ENCODE measurements at places on chromosomes 5 and 9. TPM values are rescaled to one million over a fixed set of nuclear protein-coding genes. Genes with fewer than 3 reads are reported as not detected.

Gene SPATA31C1
- total RNA-seq, result not detected

DNA sequence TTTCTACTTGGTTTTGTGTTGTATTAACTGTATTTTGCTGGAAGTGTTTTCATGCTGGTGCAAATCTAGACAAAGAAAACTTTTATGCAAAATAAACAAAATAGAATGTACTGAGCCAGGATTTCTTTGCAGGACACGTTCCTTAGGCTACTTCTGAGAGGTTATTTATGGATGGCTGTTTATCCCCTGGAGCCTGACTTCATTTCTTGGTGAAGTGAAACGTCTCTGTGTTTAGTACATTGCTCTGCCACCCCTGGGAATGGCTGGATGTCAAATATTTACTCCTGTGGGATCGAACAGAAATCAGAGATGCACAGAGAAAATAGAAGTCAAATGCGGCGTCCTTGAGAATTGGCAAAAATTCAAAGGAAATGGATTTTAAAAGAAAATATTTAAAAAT is 327.1 kb upstream of the MPDZ start:
- DNase-seq, result no peak

GRCh38 chr5:72584466-72584865 is 77.3 kb upstream of the ZNF366 start:
- DNase-seq, result peak; percentile 6

Gene DAB2IP
- 6.2 TPM for total RNA-seq

DNA sequence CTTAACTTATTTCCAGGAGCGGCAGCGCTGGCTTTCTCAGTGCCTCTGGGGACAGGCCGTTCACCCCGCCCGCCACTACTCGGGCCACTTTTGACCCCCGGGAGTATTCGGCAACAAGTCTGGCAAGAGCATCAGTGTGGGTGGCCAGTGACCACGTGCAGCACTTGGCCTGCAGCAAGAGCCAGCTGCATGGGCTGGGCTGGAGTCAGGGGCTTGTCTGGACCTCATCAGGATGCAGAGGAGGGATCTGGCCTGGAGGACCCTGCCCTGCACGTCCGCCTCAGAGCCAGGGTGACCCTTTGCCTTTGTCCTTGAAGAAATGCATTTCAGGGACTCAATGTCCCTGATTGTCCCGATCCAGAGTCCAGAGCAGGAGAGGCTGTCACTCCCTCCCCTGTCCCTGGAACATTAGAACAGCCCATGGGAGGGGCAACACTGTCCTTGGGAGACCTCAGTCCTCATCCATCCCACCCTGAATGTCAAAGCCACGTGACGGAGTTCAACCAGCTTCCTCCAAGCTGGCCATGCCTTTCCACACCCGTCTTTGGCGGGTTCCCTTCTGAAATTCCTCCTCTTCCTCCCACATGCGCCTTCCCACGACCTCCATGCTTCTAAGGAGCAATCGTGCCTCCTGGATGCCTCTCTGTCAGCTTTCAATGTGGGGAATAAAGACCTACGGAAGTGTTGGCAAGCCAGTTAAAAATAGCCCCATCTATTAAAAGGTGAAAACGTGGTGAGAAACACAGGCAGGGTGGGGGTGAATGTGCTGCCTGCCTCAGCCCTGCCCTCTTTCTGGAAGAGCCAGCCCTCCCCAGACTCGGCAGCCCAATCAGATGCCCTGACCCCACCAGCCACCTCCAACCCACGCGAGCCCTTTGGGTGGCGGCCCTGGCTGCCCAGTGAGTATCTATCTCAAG is 99.0 kb downstream of the OLFM1 start:
- no peak for DNase-seq

DNA sequence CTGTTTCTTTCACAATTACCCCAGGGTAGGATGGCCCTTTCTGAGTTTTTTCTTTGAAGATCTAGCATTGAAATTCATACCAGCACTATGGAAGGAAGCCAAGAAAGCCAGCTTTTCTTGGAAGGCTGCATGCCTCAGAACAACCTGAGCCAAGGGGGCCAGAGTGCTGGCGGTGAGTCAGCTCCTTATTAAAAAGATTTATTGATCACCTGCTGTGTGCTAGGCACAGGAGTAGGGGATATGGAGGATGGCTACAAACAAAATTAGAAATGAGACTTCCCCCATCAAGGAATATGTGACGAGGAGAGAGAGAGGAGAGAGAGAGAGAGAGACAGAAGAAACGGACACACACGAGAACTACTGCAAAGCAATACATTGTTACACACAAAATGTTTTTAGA is 184.6 kb upstream of the PUM3 start:
- peak; percentile 5 for DNase-seq

- no peak for DNase-seq
Observed at GRCh38 chr9:70010015-70010414, 33.6 kb upstream of the MAMDC2 start.

DNA sequence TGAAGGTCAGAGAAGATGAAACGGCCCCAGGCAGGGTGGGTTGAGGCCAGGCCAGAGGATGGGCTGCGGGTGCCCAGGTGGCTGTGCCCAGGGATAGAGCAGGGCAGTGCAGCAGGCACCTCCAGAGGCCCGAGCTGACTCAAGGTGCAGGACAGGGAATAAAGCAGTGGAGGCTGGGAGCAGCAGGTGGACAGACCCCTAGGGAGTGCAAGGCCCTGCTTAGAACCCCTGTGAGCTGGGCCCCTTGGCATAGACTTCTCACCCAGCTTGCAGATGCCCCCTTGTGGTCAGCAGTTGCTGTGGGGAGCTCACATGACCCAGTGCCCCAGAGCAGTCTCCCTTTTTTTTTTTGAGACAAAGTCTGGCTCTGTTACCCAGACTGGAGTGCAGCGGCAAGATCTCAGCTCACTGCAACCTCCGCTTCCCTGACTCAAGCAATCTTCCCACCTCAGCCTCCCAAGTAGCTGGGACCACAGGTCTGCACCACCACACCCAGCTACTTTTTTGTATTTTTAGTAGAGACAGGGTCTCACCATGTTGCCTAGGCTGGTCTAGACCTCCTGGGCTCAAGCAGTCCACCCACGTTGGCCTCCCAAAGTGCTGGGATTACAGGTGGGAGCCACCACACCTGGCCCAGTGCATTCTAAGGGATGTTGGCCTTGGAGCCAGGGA is 118.8 kb downstream of the WNK2 start:
- peak; percentile 58 for DNase-seq

Gene SMIM33
- total RNA-seq, result not detected

GRCh38 chr9:1049641-1050040 is 516 bp upstream of the DMRT2 start:
- DNase-seq, result no peak

- no peak for DNase-seq
Observed at GRCh38 chr5:100780376-100780870, 122.7 kb downstream of the ST8SIA4 start.

- DNase-seq, result peak; percentile 96
Observed at GRCh38 chr5:72451741-72452505, 55.3 kb downstream of the ZNF366 start.

Gene CCNO
- 5.5 TPM for total RNA-seq

DNA sequence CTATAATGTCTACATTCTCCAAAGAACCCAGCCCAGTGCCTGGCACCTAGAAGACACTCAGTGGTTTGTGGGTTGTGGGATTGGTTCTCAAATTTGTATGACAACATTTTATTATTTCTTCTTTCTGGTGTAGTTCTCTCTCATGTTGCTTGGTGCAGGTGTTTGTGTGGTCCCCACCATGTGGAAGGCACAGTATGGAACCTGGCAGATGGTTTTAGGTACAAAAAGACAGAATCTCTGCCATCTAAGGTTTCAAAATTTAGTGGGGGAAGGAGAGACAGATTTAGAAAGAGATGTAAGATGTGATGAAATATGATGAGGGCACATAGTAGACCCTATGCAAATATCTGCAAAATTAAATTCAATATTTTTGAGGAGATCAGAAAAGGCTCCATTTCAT is 323.8 kb downstream of the CDK5RAP2 start:
- DNase-seq, result no peak

DNA sequence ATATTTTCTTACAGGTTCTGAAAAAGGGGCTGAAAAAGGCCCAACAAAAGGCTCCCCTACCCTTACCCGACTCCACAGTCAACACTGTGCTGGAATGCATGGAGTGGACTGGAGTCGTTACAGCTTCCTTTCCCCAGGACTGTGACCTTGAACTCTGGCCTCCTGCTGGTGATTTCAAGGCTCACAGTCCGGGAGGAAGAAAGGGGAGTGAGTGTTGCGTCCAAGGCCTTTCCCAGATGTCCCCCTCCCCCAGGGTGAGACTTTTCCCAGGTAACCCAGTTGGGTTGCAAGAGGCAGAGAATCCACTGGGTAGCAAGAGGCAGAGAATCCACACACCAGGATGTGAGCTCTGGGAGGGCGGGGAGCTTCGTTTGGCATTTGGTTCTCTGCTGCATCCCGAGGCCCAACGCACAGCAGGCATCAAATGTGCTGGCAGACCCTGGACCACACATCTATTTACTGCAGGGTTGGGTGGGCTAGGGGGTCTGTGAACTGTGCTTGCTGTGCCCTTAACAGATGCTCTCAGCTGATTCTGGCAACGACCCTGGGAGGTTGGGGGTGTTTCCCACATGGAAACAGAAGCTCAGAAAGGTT is 37.5 kb downstream of the FABP6 start:
- no peak for DNase-seq
